ENCODE measurements at places on chromosomes 3 and 15. TPM values are rescaled to one million over a fixed set of nuclear protein-coding genes. Genes with fewer than 3 reads are reported as not detected.

LRRC15 gene
- polyA plus RNA-seq = 0.45 TPM

PRR20G gene
- not detected for polyA plus RNA-seq

CD200R1 gene
- 2.8 TPM for polyA plus RNA-seq

CLRN1 gene
- 0.67 TPM for polyA plus RNA-seq

C3orf85 gene
- not detected for polyA plus RNA-seq

NRG4 gene
- polyA plus RNA-seq = 0.28 TPM

THAP10 gene
- not detected for polyA plus RNA-seq

GALNT15 gene
- 1.6 TPM for polyA plus RNA-seq

HCLS1 gene
- polyA plus RNA-seq = not detected

GOLGA8G gene
- polyA plus RNA-seq = not detected

PP2D1 gene
- 0.18 TPM for polyA plus RNA-seq

ATP2B2 gene
- not detected for polyA plus RNA-seq

GOLGA8O gene
- 0.11 TPM for polyA plus RNA-seq

ADAMTSL3 gene
- polyA plus RNA-seq = 31.2 TPM

SAXO2 gene
- polyA plus RNA-seq = 2.7 TPM

GOLGA6L4 gene
- not detected for polyA plus RNA-seq

SPCS1 gene
- polyA plus RNA-seq = 90.0 TPM

KLHL25 gene
- 4.8 TPM for polyA plus RNA-seq

ABI3BP gene
- polyA plus RNA-seq = 436 TPM

MYRIP gene
- 0.75 TPM for polyA plus RNA-seq

EXD1 gene
- not detected for polyA plus RNA-seq

GPR156 gene
- 1.9 TPM for polyA plus RNA-seq

LRRC3B gene
- polyA plus RNA-seq = 7.8 TPM

GOLGA8J gene
- polyA plus RNA-seq = 0.59 TPM

FOXP1 gene
- 61.8 TPM for polyA plus RNA-seq

PAK6 gene
- polyA plus RNA-seq = not detected

SH2D7 gene
- polyA plus RNA-seq = 0.12 TPM

DZIP1L gene
- 8.2 TPM for polyA plus RNA-seq

DAZL gene
- not detected for polyA plus RNA-seq

TM4SF4 gene
- polyA plus RNA-seq = not detected

EHHADH gene
- 2.9 TPM for polyA plus RNA-seq

IMPG2 gene
- 0.94 TPM for polyA plus RNA-seq

ITPKA gene
- polyA plus RNA-seq = 0.23 TPM

CD80 gene
- not detected for polyA plus RNA-seq

PRSS50 gene
- polyA plus RNA-seq = not detected

RTP1 gene
- polyA plus RNA-seq = not detected

RPL15 gene
- 2,171 TPM for polyA plus RNA-seq

INSYN1 gene
- polyA plus RNA-seq = 3.8 TPM

DLL4 gene
- 11.8 TPM for polyA plus RNA-seq

USP50 gene
- polyA plus RNA-seq = 0.58 TPM

GOLGA8Q gene
- not detected for polyA plus RNA-seq

UCN2 gene
- polyA plus RNA-seq = 0.25 TPM

All from muscle of arm (tissue), 14 donors.